ENCODE measurements at places on chromosomes 1 and 21.
A peak's percentile ranks its signal among the peaks of the same experiment; 100 is the strongest.

DNA sequence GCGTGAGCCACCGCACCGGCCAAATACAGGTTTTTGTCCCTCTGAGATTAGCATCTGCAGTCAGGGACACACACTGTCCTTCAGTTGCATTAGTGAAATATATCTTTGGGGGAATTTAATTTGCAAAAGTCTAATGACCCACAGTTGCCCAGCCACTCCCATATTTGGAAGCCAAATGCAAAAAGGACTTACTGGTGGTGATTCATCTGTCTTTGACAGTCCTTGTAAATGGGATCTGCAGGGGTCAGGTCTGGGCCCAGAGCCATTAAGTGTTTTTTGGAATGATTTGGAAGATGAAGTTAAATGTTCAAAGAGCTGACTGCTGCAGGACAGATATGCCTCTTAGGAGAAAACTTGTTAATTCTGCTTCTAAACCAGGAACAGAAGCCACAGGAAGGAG, 44.6 kb upstream of the DNASE2B start:
- DNase-seq: peak; percentile 78

- DNase-seq: peak; percentile 69
Measured at GRCh38 chr1:99768104-99768503, 1.7 kb upstream of the FRRS1 start.

DNA sequence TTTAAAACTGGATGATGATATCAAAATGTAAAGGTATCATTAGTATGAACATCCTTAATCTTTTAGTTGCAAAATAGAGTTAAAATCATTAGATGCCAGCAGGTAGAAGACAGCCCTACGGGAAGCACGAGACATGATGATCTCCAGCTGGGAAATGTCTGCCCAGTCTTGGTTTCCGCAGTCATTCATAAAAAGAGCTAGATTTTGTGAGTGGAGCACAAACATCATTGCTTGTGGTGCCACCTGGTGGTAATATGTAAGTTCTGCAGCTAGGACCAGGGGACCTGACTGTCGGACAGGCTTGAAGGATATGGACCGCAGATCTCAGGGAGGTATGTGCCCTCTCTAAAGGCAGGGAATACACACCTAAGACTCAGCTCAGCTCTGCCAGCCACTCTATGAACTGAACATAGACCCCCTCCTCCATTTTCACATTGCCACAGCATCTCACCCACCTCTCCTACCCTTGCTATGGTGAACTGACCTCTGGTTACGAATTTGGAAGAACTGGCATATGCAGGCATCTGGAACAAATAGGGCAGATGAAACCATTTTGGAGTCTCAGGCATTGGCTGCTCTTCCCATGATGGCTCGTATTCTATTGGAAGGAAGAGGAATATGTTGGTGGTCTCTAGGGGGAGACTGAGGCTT, 9.2 kb downstream of the FCMR start:
- DNase-seq: peak; percentile 85

DNA sequence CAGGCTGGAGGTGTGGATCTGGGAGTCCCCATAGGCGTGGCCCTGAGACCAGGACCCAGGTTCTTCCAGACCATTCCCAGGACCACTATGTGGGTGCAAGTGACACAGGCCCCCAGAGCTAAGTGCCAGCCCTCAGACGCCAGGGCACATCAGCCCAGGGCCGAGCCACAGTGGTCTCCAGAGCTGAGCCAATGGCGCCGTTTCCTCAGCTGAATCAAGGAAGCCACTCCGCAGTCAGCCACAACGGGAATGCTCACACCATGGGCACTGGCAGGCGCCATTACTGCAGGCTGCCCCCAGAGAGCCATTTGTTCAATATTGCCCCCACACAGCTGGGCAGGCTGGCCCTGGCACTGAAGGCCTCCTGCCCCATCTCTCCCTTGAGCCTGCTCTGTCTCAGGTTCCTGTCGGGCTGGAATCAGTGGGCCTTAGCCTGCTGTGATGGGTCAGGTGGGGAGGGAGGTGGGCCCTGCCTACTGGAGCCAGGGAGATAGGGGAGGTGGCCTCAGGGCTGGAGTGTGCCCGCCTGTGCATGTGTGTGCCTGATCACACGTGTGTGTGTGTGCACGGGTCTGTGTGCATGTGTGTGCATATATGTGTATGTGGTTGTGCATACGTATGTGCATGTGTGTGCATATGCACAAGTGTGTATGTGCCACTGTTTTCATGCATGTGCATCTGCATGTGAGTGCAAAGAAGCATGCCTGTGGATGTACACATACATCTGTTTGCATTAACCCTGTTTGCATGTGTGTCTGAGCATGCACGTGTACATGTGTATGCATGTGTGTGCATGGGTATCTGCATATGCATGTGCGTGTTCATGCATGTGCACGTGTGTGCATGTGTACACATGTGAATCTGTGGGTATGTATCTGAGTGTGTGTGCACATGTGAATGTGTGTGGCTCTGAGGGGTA, 6.1 kb downstream of the GJC2 start:
- DNase-seq: no peak

- DNase-seq: no peak
Measured at GRCh38 chr1:231415018-231415583, 7.0 kb downstream of the EGLN1 start.

GRCh38 chr21:44697811-44698734, 1.1 kb downstream of the KRTAP10-12 start:
- no peak for DNase-seq

DNA sequence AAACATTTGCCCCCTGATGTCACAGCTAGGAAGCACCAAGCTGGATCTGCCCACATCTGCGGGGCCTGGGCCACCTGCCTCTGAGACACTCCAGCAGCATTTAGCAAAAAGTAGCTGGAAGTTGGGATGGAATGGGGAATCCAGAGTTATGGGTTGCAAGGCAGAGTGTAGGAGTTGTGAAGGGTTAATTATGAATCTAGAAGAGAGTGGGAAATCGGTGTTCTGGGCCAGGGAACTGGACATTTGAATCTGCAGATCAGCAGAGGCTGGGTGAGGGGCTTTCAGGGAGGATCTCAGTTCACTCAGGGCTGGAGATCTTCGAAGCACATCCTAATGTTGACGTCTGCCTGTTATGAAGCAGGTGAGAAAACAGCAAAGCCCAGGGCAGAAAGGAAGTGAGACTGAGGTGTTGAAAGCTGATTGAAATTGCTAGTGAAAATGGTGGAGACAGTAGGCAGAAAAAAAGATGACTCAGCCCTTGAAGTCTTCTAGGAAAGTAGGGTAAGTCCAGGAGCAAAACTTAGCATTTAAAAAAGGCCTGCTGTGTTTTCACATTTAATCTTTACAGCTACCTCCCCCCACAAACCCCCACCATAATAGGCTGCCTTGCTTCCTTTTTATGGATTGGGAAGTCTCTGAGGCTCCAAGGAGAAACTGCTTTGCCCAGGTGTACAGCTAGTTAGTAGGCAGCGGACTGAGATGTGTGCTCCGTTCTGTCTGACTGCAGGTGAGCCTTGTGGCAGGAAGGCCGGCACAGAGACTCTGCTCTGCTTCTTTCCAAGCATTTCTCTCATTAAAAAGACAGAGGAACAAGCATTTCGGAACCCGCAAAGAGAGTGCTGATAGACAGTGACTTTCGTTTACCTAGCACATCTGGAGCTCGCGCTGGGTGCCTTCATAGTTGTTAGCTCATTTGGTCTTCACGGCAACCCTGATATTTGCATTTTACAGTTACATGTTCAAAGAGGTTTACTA, 7.2 kb downstream of the VANGL1 start:
- no peak for DNase-seq

GRCh38 chr21:25818121-25818520, 83.3 kb downstream of the GABPA start:
- DNase-seq: no peak

DNA sequence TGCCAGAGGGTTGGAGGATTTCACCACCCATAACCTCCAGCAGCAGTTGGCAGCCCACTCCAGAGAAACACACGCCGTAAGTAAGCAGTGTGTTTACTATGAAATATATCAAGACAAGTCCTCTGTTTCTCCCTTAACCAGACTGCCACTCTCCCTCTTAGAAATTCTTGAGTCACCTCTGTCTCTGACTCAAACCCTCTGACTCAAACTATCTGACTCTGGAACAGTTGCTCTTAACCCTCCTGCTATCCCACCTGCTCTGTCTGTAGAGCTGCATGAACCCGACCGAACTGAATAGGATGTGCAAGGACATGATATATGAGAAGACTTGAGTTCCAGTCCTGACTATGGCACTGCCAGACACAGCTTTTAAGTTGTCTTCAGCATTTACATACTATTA, 14.1 kb downstream of the INPP5B start:
- peak; percentile 34 for DNase-seq

DNA sequence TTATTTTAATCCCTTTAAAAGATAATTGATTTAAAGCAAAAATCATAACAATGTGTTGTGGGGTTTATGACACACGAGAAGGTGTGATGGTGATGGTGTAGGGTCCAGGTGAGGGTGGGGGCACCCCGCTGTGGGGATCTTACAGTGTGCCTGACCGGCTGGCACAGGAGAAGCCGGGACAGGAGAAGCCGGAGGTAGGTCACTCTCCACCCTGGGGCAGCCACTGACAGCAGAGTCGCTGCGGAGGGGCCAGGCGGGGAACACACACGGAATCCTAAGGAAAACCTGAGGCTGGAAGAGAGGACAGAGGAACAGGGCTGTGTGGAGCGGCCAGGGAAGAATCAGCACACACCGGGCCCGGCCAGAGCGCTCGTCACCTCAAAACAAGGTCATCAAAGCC, 4.3 kb upstream of the LRRC3 start:
- no peak for DNase-seq

GRCh38 chr1:58702261-58703141, 2.6 kb upstream of the MYSM1 start:
- DNase-seq: no peak

DNA sequence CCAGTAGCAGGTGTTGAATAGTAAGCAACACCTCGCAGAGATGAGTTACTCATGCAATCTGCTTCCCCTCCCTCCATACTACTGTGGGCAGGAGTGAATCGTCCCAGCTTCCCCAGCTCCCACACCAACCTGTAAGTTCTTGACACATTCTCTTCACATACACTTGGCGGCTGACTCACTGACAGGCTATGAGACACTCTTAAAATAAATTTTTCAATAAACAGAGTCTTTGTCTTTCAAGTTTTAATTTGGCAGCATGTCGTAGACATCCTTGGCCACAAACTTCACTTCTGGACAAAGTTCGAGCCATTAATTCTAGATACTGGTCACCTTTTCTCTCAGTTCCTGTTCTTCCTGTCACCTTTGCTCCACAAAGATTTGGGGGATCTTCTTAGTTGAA, 290.7 kb downstream of the TM2D1 start:
- DNase-seq: no peak

DNA sequence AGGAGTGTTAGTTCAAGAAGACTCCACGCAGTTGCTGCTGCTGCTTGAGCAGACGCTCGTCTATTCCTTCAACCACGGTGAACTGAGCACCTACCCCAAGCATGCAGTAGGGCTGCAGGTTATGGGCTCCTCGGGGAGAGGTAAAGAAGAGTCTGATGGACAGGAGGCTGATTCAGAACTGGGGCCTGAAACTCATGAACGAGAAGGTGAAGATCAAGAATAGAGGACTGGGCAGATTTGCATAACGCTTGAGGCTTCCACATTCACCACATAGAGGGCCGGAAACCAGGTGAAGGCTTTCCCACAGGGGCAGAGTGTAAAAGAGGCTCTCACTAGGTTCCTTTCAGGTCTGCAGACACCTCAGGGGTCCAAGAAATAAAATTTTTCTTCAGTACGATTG, 9.1 kb downstream of the ABCA4 start:
- no peak for DNase-seq

DNA sequence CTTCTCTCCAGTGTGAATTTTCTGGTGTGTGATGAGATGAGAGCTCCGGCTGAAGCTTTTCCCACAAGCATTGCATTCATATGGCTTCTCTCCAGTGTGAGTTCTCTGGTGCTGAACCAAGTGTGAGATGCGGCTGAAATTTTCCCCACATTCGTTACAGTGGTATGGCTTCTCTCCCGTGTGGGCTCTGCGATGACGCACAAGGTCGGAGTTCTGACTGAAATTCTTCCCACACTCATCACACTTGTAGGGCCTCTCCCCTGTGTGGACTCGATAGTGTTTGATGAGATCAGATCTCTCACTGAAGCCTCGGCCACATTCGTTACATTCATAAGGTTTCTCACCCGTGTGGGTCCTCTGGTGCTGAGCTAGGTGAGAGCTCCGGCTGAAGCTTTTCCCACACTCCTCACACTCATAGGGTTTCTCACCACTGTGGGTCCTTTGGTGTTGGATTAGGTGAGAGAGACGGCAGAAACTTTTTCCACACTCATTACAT, 7.4 kb downstream of the ZNF436 start:
- DNase-seq: no peak

DNA sequence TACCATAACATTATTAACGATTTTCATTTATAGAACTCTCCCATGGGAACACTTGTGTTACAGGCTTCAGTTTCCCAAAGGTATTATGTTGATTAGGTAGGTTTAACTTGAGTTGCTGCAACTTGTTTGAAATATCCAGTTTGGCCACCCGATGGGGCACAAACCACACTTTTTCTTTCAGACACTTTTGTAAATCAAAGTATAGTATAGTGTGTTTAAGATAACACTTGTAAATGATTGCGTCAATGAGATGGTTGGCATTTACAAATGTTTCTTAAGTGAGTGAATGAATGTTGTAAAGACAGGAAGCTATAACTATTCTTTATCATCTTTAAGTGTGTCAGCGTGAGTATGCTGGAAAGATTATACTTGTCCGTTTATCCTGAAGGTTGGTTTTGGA, 4.3 kb downstream of the XPR1 start:
- peak; percentile 34 for DNase-seq

- no peak for DNase-seq
Measured at GRCh38 chr1:178725466-178726086, 532 bp downstream of the RALGPS2 start.

DNA sequence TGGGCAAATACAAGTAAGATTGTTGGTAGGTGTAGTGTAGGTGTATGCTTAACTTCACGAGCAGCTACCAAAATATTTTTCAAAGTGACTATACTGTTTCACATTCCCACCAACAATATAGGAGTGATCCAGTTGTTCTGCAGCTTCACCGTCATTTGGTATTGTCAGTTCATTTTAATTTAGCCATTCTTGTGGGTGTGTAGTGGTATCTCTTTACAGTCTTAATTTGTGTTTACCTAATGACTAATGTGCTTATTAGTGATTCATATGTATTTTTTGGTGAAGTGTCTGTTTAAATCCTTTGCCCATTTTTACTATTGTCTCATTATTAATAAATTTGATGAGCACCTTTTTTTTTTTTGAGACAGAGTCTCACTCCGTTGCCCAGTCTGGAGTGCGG, 35.4 kb downstream of the RCSD1 start:
- DNase-seq: no peak

DNA sequence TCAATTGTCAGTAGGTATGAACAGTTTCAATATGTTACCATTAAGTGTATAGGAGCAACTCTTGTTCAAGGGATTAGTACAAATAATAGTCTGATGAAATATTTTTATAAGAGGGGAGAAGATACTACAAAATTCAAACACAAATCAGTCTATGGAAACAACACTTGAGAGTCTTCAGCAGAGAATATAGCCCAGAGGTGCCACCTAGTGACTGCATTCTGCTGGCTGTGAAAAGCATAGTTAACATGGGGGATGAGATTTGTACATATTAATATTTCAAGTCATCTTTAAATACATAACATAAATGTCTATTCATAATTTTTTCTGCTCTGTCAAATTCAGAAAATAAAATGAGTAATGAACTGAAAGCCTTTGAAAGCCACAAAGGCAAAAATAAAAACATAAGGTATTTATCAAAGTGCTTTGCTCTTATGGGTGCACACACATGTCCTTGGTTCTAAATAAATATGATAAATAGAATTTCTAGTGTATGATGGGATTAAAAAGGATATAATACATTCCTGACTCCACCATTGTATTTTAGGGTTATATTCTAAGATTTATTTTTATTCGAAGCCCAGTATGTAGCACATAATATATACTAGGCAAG, 440.9 kb upstream of the ZRANB2 start:
- DNase-seq: peak; percentile 74

All from fibroblast of the aortic adventitia (primary cell).